Stimulated activated CD4-positive, alpha-beta T cell treated with anti-CD3 and anti-CD28 coated beads, Interleukin-2, amount 100 ng/mL, for 24 hours (primary cell): ENCODE measurements at places on chromosomes 4 and X.

GRCh38 chrX:108264376-108264775 lies 172.8 kb downstream of the ATG4A start:
- DNase-seq: no peak

GRCh38 chrX:40281336-40282005 lies 183.7 kb upstream of the BCOR start:
- DNase-seq: no peak

- no peak for DNase-seq
These were observed 1060.6 kb downstream of the STIM2 start for GRCh38 chr4:27921231-27921630.

DNA sequence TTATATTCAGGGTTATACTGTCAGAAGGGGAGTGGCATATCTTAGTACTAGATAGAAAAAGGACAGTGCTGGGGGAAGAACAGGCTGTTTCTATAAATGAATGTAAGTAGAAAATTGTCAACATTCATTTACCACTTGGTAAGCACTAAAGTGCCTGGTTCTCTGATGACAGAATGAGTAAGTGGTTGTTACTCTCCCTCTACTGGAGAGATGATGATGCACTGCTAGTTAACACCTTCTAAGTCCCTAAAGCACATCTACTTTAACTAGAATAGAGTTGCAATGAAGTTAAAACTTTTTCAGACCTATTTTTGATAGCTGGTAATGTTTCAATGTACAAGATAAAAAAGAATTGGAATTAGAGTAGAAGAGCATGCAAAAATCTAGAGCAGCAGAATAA lies 214.5 kb downstream of the KLHL4 start:
- no peak for DNase-seq

GRCh38 chr4:10082459-10083272 lies 33.9 kb downstream of the WDR1 start:
- peak; percentile 6 for DNase-seq

DNA sequence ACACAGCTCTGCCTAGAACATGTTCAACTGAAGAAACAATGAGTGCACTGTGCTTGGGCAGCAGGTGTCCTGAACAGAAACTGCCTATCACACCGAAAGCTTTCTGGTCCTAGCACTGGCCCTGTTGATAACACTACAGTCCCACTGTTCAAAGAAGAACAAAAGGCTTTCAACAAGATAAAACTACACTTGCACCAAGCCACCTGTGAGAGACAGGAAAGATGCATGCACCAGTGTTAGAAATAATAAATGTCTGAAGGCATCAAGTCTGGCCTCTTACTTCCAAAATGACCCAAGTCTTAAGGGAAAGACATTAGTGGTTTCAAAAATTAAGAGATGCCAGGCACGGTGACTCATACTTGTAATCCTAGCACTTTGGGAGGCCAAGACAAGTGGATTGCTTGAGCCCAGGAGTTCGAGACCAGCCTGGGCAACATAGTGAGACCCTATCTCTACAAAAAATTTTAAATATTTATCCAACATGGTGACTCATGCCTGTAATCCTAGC lies 68.7 kb downstream of the APBB2 start:
- no peak for DNase-seq

DNA sequence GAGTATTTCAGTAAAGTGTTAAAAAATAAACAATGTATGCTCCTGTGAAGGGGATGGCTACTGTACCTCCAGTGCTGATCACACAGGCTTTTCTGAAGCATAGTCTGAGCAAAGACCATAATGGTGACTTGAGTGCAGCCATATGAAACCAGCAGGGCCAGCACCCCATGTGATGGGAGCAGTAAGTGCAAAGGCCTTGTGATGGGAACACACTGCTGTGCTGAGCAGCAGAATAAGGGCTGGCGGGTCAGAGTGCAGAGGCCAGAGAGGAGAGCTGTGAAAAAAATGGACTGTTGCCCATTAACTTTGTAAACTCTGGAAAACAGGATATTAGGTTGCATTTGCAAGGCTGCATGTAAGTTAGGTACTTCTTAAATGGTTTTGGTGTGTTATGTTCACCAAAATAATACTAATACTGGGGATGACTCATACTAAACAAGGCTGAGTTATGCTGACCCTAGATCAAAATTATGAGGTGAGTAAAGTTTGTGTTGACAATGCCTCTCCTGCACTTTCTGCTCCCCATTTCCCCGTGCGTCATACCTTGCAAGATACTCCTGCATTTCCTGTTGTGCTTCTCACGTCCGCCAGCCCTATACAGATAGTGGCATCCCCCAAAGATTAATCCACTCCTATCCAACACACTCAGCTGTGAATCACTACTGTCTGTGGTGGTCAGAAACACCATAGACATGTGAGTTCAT lies 67.0 kb upstream of the FAM9A start:
- DNase-seq: no peak

GRCh38 chr4:175234162-175234561 lies 316.0 kb downstream of the ADAM29 start:
- no peak for DNase-seq

DNA sequence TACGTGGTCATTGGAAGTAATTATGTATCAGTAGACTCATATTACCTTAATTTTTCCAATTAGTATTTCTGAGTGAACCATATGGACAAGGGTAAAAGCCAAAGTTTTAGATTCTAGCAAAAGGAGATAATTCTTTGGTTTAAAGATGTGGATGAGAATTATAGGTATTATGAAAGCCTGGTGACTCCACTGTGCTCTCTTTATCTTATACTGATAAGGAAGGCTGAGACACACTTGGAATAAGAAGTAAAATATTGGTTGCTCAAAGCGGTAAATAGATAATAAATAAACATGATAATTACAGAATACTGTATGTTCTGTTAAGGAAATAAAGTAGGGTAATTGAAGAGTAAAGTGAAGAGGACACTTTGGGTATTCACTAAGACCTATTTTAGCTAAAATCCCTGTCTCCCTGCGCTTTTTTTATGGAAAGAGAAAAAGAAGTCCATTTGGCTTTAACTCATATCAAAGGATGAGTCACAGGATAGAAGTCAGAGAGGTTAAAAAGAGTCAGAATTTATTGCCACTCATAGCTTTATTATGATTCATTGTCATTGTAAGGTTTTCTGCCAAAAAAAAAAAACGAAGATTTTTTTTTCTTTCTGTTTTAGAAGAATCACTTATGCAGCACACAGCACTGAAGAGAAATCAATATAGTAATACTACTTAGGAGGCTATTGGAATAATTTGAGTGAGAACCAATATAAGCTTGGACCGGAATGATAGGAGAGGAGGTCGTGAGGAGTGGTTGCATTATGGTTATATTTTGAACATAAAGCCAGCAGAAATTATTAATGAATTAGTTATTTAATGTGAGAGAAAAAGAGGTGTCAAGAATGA lies 2463.1 kb downstream of the ARAP2 start:
- DNase-seq: no peak

GRCh38 chr4:157372154-157372553 lies 151.6 kb downstream of the GRIA2 start:
- no peak for DNase-seq

DNA sequence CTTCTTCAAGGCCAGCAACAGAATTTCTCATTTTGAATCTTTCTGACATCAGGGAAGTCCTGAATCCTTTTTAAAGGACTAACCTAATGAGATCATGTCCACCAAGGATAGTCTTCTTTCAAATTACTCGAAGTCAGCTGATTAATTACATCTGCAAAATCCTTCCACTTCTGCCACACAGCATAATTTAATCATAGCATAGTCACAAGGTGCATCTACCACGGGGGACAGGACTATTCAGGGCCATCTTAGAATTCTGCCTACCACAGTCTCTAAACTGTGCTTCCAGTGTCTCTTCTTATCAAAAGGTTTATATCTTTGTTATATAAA lies 53.7 kb downstream of the ATP10D start:
- DNase-seq: no peak
